Stimulated activated CD4-positive, alpha-beta T cell treated with anti-CD3 and anti-CD28 coated beads, Interleukin-1b, Interleukin-23, amount 100 ng/mL, for 1 hour (primary cell): ENCODE measurements at places on chromosomes 7 and 10.

GRCh38 chr7:20275637-20276036 is 55.1 kb upstream of the ITGB8 start:
- DNase-seq: no peak

DNA sequence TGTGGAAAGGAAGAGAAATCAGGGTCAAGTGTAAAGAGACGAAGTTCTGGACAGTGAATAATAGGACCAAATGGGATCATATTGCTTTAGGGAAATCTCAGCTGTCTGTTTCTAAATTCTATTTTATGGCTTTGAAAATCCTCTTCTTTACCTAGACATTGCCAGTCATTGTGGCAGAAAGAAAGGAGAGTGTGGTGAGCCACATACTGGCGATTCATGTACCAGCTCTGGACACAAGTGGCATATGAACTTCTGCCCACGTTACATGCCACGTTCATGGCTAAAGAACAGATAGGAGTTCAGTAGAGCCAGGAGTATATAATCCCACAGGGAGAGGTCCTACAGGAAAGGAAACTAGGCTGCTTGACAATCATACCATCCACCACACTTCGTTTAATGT is 28.0 kb downstream of the STARD3NL start:
- DNase-seq: no peak

DNA sequence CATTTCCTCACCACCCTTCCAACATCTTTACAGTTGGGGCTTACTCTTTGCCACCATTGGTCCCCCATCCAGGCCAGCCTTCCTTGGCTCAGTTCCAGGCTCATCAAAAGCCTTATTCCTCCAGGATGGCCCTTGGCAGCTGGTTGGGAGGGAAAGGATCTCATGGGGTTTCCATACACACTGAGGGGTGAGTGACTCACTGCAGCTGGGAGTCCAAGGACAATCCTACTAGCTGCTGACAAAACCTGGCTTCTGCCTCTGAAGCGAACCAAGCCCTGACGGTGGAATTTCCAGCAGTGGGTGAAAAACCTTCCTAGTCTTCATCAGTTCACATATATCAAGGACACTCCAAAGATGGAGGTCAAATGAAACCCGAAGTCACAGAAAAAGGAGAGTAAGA is 22.9 kb downstream of the CRHR2 start:
- DNase-seq: no peak

- DNase-seq: no peak
These were observed 175.5 kb downstream of the ADAM12 start for GRCh38 chr10:126212738-126213137.

DNA sequence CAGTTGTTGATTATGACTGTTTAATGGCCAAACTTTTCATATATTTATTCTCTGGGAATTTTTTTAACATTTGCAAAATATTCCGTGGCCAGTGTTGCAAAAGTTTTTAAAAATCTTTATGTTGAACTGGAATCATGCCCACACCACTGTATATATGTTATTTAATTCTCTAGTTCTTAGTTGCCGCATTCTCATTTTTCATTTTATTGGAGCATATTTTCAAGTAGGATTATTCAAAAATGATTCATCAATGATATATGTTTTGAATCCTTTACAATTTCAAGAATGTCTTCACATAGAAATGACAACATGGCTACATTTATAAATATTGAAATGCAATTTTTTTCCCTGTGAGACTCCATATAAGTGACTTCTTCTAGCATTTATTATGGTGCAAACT is 188.6 kb upstream of the LRRTM3 start:
- no peak for DNase-seq

GRCh38 chr7:96329241-96329640 is 7.3 kb upstream of the SLC25A13 start:
- DNase-seq: no peak

DNA sequence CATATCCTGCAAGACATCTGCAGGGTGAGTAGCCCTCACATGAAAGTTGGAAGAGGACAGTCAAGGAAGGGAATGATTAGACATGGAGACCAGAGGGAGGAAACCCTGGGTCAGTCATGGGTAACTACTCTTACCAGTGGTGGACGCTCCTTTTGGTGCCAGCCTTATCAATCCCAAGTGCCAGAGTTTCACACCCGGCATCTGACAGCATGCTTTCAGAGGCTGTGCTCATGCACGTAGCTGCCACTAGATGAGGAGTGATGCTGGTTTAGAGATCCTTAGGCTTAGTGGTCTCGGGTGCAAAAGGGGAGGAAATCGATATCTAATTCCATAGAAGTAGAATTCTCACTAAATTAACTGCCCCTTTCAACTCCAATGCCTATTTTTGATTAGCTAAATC is 100.8 kb downstream of the PLCE1 start:
- DNase-seq: no peak

DNA sequence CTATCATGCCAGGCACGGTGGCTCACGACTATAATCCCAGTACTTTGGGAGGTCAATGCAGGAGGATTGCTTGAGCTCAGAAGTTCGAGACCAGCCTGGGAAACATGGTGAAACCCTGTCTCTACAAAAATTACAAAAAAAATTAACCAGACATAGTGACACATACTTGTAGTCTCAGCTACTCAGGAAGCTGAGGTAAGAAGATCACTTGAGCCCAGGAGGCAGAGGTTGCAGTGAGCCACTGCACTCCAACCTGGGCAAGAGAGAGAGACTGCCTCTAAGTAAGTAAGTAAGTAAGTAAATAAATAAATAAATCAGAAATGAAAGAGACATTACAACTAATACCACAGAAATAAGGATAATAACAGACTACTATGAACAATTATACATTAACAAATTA is 36.2 kb downstream of the PDLIM1 start:
- no peak for DNase-seq

DNA sequence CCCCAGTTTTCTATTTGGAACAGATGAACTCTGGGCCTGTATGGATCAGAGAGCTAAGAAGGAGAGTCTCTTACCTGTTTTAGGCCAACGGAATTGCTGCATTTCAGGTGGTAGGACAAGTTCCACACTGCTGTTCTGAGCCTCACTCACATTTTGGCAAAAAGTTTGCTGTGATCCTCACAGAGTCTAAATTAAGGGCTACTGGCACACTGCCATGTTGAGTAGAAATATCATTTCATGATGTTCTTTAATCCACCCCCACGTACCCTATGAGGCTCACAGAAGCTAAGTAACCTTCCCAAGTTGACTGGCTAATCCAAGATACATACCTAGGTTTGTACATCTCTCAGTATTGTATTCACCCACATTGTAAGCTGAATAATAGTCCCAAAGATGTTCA is 447.2 kb downstream of the INHBA start:
- no peak for DNase-seq

DNA sequence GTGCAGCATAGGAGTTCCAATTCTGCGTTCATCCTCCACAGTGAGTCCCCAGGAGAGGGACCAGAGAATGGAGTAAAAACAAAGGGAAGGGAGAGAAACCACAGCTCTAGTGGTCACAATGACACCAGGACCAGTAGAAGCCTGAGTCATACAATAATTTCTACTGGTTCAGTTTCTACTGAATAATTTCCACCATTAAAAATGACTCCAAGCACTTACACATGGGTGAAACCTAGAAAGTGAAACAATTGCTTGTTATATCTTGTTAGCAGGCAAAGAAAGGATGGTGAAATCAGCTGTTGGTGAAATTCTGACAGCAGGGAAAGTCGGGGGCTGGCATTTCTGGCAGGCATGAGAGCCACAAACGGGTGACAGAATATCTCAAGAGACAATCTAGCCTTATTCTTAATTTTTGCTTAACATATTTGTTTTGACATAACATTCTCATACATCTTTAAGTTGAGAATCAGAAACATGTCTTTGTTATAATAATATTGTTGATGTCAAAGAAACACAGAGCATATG is 1065.8 kb upstream of the C7orf33 start:
- no peak for DNase-seq

GRCh38 chr10:117418121-117418520 is 42.9 kb upstream of the PDZD8 start:
- no peak for DNase-seq

DNA sequence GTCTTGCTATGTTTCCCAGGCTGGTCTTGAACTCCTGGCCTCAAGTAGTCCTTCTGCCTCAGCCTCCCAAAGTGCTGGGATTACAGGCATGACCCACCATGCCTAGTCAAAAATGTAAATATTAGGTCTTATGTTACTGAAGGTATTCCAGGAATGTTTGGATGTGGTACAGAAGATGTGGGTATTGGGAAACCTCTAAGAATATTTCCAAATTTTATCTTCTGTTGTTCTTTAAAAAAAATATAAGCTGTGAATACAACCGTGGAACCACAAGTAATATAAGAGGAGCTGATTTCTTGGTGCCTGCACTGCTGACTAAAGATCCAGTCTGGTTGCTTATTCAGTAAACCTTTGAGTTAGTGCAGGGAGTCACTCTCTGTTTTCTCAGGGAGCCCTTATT is 178.3 kb downstream of the AUTS2 start:
- no peak for DNase-seq

DNA sequence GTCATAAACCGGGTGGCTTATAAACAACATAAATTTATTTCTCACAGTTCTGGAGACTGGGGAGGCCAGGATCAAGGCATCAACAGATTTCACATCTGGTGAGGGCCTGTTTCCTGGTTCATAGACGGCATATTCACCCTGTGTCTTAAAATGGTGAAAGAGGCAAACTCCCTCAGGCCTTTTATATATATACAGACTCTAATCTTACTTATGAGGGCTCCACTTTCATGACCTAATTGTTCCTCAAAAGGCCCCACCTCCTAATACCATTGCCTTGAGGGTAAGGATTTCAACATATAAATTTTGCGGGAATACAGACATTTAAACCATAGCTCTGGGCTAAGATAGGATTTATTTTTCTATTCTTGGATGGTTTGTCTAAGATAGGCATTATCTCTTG is 187.2 kb downstream of the PPP1R3A start:
- DNase-seq: no peak

DNA sequence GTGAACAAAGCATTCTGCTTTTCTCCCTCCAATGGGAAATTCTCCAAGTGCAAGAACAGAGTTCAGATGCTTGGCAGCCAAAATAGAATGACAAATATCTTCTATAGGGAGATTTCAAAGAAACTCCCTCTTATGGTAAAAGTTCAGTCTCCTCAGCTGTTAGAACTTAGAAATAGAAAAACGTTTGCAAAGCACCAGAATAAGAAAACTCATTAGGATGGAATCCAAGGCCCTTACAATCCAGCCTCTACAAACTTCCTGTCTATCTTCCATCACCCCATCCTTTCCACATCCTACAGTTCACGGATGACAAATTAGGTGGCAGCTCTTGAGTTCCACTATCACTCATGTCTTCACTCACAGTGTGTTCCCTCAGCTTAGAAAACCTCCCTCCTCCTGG is 25.7 kb downstream of the FAM13C start:
- DNase-seq: no peak

- DNase-seq: no peak
These were observed 7.4 kb downstream of the IPMK start for GRCh38 chr10:58260334-58260733.

DNA sequence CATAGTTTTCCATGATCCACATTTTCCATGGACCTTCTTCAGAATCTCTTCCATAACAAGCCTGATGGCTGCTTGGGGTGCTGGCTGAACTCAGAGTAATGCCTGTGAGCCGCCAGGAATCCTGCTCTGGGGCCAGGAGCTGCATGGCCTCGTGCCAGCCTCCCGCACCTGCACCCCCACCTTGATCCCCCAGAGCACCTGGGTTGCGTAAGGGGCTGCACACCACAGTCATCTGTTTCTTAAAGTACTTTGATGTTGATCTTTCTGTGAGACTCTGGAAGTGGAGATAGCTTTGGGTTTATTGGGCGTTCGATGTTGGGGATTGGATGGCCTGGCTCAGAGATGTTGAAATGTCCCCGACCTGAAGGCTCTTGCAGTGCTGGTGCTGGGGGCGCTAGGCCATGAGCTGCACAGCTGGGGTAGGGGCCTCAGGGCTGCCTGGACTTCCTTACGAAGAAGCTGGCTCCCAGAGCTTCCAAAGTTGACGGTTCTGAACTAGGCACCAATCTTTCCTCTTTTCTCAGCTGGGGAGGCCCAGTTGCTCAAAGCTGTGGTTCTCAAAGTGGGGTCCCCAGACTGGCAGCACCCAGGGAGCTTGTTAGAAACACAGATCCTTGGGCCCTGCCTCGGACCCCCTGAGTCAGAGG is 534.0 kb downstream of the DNAJB6 start:
- DNase-seq: no peak

GRCh38 chr7:12337095-12337494 is 66.6 kb downstream of the VWDE start:
- no peak for DNase-seq

DNA sequence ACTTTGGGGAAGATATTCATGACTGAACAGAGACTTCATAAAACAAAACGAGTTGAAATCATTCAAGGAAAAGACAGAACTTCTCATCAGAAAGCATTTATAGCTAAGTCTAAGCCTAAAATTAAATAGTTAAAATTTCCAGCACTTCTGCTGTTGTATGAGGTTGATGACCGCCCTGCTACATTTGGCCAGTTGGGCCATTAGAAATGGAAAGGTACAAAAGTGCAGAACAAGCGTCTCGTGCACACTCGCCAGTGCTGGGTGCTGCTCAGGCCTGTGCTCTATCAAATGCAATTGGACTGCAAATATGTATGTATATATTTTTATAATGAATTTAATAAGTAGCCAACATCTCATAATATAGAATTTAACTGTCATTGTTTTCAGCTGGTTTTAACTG is 34.4 kb upstream of the RNF32 start:
- DNase-seq: no peak

DNA sequence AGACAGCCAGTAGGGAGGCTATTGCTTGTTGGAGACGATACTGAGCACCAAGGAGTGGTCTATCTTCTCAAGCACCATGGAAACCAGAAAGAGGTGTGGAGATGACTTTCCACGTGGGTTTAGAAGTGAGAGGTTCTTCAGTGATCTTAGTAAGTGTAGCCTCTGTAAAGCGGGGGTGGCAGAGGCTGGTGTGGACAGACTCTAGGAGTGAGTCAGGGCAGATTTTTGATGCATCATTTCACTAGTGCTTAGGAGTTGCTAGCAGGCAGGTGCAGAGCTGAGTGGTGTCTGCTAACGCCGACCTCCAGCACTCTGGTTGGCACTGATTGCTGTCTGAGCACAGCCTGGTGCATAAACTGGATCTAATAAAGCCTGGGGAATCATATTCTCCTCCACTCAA is 78.4 kb upstream of the ADO start:
- DNase-seq: peak; percentile 31

DNA sequence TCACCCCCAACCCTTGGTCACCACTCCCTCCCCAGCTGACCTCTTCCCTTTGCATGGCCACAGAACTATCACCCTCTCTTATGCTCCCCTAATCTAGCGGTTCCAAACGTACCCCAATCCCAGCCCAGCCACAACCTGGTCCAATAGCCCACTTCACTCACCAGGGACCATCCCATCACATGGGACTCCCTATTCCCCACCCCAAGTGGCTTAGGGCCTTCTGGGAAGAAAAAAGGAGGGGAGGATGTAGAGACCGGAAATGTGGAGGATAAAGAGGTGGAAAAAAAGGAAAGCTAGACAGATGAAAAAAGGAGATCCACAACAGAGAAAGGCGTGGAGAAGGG is 30.3 kb upstream of the PAX2 start:
- DNase-seq: no peak
